NCI-H187 (cell line): ENCODE measurements at places on chromosomes 3 and 15.

- DNase-seq = no peak
These were observed 21.5 kb upstream of the MYO1E start for GRCh38 chr15:59394166-59394661.

- DNase-seq = peak; percentile 6
These were observed 438 bp downstream of the SHOX2 start for GRCh38 chr3:158105710-158106253.

DNA sequence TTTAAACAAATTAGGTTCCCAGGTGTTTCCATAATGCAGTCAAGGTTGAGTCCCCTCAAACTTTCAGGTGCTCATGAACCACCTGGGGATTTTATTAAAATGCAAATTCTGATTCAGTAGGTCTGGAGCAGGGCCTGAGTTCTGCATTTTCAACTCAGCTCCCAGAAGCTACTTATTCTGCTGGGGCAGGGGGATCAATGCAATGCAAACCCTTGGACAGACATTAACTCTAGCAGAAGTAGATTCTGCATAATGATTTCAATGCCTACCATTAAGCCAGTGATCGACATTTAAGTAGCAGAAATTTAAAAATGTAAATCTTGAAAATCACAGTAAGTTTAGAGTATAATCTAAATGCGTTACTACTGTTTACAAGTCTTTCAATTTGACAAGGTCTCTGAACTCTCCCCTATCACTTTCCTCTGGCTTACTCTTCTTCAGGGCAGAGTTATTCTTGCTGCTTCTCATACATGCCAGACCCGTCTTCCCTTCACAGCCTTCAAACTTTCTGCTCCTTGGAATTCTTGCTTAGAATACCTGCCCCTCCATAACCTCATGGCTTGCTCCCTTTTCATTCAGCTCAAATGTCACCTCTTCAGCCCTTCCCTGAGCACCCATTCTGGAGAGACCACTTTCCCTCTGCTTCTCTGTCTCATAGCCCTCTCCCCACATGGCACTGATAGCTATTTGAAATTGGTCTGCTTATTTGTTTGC is 19.3 kb upstream of the DPPA4 start:
- DNase-seq = no peak

GRCh38 chr3:99851955-99852354 is 34.3 kb downstream of the CMSS1 start:
- DNase-seq = no peak

DNA sequence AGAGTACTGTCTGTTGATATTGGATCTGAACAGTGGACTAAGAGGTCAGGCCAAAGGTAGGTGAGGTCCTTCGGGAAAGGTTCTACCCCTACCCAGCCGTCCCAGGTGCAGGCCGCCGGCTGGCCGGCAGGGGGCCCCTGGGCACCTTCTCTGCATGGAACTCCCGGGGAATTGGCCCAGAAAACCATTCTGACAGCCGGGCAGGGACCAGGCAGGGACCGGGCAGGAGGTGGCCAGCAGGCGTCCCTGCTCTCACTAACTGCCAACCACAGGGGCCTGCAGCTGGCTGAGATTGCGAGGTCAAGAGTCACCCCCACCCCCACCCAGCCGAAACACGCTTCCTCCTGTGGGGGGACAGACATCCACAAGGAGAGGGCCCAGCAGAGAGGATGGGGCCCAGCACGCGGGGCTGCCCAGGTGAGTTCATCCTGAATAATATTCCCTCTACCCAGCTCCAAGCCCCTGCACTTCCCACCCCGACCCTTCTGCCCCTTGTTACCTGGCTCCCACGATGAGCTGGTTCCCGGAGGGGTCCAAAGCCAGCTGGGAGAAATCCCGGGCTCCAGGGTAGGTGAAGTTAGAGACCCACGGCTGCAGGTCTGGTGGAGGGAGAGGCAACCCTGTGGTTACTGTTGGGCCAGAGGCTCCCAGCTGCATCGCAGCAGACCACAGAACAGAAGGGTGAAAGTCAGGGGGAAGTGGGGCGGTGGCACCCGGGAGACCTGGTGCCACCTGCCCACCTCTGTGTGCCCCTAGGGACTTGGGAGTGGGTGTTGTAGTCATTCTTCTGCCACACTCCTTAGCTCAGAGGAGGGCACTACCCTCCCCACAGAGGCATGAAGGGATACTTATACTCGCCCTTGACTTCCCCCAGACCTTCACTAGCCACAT is 84.4 kb downstream of the SEMA5B start:
- peak; percentile 10 for DNase-seq
